Activated CD8-positive, alpha-beta memory T cell treated with anti-CD3 and anti-CD28 coated beads for 48 hours (primary cell): ENCODE measurements at places on chromosomes 11 and 22.

- DNase-seq: no peak
These were observed 25.1 kb upstream of the PLAAT3 start for GRCh38 chr11:63639199-63639832.

GRCh38 chr22:46813816-46814597 lies 51.6 kb downstream of the TBC1D22A start:
- no peak for DNase-seq

DNA sequence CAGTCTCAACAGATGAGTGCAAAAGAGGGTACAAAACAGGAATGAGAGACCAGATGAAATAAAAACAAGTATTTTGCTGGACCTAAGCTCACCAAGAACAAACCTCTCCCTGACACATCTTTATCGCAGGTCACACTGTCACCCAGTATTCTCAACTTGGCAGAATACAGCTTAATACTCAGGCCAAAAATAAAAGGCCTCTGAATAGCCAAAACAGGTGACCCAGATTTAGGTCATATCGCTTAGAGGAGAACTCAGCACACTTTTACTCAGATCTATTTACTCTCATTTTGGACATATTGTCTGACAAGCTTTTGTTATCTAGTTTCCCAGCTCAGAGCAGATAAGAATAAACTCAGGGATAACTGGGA lies 216.9 kb upstream of the SYN3 start:
- no peak for DNase-seq

- DNase-seq: no peak
These were observed 15.7 kb upstream of the AIFM3 start for GRCh38 chr22:20951151-20951931.

DNA sequence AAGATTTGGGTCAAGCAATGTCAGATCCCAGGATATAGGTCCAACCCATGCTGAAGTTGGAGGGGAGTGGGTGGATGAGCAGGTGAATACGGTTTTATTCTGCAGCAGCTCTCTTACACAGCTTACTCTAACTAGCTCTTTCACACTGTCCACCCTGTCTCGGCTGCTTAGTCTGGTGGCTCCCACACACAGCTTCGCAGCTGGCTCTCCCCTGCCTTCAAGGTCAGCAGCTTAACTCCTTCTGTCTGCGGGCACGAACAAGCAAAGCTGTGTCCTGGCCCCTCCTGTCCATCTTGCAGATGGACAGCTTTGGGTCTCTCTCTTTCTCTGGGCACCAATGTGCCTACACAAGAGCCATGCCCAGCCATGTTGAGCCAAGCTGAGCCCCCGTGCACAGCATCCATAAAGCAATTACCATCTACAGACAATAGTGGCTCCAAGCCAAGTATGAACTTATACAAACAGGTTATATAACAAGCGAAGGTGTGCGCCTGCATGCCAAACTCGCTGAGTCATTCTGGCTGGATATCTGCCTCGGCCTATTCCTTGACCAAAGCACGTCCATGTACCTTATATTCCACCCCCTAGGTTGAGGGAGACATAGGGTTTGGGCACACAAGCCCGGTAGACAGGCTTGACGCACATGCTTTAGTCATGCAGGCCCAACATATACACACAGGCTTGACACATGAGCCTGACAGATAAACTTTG lies 1307.8 kb upstream of the RAG2 start:
- no peak for DNase-seq

DNA sequence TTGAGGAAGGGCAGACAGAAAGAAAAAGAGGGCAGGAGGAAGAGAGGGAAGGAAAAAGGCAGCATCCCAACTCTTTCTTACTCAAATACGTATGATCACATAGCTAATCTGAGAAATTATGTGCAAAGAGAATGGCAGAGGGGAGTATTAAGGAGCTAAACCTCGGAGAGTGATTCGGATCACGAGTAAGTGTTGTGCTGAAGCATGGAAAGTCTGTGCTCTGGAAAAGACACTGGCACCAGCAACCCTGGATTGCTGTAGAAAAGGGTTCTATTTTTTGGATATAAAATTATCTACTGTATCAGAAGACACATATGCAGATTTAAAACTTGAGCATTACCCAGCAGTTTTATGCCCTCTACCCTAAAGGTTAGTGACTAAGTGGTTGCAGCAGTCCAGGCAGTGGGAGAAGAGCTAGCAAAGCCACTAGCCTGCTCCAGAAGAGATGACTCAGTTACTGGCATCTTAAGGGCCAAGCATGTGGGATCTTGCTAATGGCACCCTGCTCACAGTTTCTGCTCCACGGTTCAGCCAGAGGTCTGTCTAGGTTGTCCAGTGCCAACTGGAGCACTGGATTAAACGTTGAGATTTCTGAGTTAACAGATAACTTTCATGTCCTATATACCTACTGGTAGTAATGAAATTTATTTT lies 151.7 kb downstream of the SWAP70 start:
- no peak for DNase-seq
